ENCODE measurements at places on chromosomes 1 and 21.

DNA sequence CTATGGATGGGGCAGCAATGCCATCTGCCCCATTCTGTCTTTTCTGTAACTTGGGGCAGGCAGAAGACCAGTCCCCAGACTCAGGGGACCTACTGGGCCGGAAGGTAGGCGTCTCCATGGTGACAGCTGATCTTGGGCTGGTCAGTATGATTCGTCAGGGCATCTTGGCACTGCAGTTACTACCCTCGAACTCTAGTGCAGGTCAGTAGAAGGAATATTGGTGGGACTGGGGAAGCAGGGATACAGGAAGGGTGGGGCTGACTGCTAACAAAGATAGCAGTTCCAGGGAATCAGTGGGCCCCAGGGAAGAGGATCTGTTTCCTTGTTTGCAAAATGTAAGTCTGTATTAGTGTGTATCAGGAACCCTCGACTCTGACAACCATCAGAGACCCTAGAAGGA is 26.2 kb downstream of the SZT2 start:
- no peak for DNase-seq

GRCh38 chr1:226078374-226078773 is 15.9 kb downstream of the H3-3A start:
- no peak for DNase-seq

DNA sequence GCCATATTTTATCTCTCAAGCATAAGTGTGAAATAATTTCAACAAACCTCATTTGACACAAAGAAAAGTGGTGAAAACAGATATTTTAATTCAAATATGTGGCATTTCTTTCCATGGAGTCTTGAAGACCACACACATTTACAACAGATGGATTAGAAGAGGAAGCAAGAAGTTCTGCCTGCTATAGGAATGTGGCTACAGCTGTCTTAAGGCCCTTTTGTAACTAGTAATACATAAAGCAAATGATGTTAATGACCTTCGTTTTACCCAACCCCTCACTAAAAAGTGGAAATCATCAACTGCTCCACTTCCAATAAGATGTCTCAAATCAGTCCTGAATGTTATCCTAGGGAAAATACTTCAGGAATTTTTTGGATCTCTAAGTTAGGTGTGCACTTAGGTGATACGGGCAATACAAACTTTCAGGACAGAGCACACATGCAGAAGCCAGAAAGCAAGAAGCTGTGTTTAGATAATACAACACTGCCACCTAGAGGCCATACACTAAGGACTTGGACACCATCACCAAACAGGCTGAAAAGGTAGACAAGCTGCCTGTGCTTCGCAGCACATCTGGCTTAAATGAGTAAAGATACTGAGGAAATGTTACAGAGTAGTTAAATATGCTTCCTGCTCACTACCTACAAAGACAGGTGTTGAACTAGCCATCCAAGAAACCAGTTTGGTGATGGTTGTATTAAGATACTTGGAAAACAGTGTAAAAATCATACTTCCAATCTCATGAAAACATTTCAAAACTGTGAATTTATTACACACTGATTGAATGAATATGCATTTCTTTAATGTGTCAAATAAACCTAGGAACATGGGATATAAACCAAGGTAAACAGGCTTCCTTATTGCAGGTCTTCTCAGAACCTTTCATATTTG is 24.4 kb downstream of the RRAGC start:
- DNase-seq: peak; percentile 82

GRCh38 chr1:42461196-42461595 is 1.9 kb upstream of the CCDC30 start:
- no peak for DNase-seq

- DNase-seq: no peak
Observed at GRCh38 chr1:19430121-19431068, 54.9 kb downstream of the CAPZB start.

DNA sequence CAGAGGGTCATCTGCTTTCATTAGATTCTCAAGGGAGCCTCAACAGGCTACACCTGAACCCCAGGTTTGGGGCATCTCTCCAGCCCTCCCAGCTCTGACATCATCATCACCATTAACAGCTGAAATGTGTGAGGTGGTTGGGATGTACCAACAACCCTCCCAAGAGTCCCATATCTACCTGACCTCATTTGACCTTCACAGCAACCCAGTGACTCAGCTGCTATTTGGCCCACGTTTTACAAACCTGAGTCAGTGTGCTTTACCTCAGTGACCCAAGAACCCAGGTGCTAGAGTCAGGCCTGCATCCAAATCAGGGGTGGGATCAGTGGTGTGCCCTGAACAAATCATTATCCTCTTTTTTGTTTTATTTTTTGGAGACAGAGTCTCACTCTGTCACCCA is 53.3 kb upstream of the TINAGL1 start:
- no peak for DNase-seq

DNA sequence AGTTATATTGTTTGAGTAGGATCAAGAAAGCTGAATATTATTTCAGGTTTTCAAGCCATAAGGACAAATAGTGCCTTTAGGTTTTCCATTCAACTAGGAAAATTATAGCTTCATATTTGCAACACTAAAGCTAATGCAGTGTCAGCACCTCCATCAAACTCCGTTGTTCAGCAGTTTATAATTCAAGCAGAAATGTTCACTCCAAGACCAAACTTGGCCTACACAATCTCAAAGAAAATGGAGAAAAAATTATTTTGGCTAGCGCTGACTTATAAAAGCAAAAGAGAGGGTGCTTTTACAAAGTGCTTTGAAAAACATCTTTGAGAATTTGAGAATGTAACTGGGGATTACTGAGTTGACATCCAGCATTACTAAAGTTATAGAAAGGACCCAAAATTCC is 1.4 kb downstream of the SPAG17 start:
- DNase-seq: no peak

- DNase-seq: peak; percentile 53
Observed at GRCh38 chr1:84619383-84620102, 45.3 kb upstream of the CTBS start.

DNA sequence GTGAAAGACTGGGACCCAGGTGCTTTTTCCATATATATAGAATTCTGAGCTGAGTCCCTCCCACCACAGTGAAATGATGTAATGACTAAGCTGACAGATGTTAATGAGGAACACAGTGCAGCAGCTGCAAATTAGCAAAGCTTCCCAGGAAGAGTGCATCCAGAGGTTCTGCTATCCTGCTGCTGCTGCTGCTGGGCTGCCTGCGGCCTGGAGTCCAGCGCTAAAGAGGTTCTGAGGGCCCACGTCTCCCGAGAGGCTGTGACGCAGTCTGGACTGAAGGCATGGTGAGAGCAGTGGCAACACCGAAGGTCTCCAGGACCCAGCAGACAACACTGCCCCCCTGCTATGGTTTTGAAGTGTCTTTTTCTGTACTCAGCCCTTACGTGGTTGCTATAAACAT is 63.9 kb downstream of the URB2 start:
- DNase-seq: no peak

DNA sequence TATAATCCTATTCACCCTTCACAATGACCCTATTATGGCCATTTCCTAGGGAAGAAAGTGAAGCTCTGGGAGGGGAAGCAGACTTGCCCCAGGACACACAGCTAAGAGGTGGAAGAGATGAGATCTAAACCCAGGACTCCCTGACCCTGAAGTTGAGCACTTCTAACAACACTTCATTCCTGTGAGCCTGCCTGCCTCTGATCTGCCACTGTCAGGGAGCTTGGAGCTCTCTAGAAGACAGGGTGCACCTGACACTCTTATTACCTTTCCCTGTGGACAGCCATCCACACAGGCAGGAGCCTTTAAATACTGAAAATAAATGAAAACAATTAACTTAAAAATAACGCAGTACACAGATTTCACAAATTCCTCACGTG is 599 bp downstream of the MKNK1 start:
- peak; percentile 33 for DNase-seq

GRCh38 chr21:19535356-19535755 is 1131.8 kb upstream of the TMPRSS15 start:
- DNase-seq: no peak

GRCh38 chr1:245585252-245585959 is 430.6 kb downstream of the KIF26B start:
- DNase-seq: no peak

DNA sequence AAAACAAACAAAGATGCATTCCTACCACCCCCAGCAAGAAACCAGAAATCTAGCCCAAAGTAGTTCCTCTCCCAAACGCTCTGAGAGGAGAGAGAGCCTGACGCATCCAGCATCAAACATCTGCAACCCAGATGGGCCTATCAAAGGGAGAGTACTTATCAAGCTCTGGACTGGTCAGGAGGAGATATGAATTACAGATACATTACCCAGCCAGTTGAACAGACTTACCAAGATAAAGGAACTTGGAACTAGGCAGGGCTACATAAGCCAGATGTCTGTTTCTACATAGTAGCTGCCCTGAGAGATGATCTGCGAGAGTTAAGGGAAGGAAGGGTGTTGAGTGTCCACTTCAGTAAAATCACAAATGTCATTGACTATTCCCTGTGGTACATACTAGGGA is 138.4 kb downstream of the PAPPA2 start:
- no peak for DNase-seq

GRCh38 chr1:27778056-27778455 is 5.0 kb downstream of the STX12 start:
- DNase-seq: no peak

GRCh38 chr1:63112155-63112900 is 210.0 kb upstream of the FOXD3 start:
- DNase-seq: no peak

DNA sequence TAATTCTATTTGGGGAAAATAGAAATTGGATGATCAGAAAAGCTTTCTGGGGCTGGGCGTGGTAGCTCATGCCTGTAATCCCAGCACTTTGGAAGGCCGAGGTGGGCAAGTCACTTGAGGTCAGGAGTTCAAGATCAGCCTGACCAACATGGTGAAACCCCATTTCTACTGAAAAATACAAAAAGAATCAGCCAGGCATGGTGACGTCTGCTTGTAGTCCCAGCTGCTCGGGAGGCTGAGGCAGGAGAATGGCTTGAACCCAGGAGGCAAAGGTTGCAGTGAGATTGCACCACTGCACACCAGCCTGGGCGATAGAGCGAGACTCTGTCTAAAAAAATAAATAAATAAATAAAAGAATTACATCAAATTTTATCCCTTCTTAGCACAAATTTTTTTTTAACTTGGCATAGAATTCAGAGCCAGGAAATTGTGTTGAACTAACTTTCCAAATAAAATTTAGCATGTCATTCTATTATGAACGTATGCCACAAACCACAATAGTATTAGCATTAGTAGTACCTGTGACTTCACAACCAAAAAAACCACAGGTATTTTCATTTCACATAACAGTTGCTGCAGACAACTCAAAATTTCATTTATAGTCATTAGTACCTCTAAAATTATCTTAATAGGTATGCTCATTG is 4.5 kb upstream of the ANKRD13C start:
- DNase-seq: no peak

DNA sequence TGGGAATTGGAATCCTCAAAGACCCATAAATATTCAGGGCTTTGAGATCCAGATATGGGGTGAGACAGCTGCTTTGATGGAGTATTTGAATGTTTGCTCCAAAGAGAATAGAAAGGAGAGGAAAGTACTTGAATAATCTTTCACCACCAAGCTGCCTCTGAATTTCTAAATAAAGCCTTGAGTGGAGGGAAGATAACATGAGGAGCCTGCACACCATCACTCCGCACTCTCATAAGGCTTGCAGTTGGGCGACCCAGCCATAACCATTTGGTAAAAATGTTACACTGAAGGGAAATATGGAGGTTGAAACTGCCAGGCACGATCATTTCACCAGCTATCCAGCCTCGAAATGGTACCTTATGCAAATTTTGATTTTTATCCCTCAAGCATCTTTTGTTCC is 38.4 kb downstream of the VCAM1 start:
- no peak for DNase-seq

GRCh38 chr1:77048615-77049005 is 170.6 kb downstream of the PIGK start:
- DNase-seq: no peak

- no peak for DNase-seq
Observed at GRCh38 chr1:180171691-180172090, 17.0 kb downstream of the QSOX1 start.

- DNase-seq: no peak
Observed at GRCh38 chr21:30674312-30674711, 31.6 kb downstream of the KRTAP20-3 start.

DNA sequence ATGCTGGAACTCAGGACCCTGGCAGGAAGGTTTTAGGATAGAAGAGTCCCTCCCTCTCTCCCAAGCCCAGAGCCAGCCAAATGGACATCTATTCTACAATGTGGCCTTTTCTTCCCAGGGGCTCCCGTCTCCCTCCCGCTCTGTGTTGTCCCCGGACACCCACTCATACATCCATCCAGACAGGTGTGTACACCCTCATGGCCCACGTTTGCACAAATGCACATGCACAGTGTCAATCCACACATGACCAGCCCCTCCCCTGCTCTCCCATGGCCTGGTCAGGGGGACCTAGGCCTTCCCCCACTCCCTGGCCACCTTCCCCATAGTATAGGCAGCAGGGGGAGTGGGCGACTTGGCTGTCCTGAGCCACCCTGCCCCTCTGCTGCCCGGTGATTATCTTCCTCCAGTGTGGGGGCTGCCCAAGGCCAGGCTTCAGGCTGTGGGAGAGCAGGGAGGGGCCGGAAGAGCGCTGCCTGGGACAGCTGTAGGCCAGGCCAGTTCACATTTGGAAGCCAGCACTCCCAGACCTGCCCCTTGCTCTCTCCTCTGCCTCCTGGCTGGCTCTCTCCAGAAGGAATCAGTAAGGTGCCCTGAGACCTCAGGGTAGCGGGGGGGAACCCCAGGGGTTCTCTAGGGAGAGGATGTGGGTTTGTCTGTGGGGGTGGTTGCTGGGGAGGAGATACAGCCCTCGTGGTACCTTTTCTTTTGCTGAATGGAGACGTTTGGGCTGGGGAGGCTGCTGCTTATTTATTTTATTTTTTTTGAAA is 4.1 kb upstream of the PTPN7 start:
- no peak for DNase-seq

DNA sequence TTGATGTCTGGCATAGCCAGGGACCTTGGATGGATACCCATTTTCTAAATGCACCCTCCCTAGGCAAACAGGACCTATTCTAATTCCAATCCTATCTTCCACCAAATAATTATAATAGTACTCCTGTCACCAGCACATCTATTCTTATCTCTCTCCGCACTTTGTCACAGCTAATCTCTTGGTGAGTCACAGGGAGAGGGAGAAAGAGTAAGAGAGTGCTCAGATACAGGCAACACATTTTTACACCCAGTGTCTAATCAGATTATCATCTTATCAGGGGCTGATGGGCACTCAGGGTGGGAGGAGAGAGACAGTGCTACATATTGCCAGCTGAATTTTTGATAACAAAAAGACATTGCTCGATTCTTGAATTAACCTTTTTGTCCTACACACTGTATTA is 275.0 kb upstream of the BEND5 start:
- DNase-seq: no peak
